Esophagus squamous epithelium (tissue), 5 donors: ENCODE measurements at places on chromosomes 13 and 19.

DNA sequence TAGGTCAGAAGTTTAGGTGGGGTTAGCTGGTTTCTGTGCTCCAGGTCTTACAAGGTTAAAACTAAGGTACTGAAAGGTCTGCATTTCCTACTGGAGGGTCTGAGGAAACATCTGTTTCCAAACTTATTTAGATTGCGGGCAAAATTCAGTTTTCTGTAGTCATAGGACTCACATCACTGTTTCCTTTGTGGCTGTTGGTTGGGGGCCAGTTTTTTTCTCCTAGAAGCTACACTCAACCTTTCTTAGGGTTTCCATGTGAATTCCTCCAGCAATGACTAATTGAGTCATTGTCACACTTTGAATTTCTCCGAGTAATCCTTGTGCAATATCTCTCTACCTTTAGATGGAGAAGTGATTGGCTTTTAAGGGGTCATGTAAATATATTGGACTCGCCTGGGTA is 773.4 kb upstream of the SLITRK1 start:
- DNase-seq: no peak

DNA sequence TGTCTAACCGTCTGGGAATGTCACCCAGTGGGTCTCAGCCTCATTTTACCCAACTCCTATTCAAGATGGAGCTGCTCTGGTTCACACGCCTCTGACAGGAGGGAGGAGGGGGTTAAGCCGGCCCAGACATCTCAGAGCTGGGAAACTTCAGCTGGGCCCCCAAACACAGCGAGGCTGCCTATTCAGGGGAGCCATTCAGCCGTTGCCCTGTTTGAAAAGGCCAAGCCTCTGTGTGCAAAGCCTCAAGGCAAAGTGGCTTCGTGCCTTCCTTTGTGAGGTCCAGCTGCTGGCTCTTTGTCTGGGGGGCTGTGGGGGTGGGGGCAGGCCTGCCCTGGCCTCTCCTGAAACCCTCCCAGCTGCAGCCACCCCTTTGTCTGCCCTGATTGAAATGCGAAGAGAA is 147.4 kb downstream of the PTPRS start:
- DNase-seq: no peak

GRCh38 chr13:46126552-46127357 is 21.9 kb upstream of the CPB2 start:
- DNase-seq: no peak

- no peak for DNase-seq
Measured at GRCh38 chr19:7258041-7258839, 36.0 kb downstream of the INSR start.

- DNase-seq: no peak
Measured at GRCh38 chr19:31506102-31506501, 156.9 kb upstream of the TSHZ3 start.

DNA sequence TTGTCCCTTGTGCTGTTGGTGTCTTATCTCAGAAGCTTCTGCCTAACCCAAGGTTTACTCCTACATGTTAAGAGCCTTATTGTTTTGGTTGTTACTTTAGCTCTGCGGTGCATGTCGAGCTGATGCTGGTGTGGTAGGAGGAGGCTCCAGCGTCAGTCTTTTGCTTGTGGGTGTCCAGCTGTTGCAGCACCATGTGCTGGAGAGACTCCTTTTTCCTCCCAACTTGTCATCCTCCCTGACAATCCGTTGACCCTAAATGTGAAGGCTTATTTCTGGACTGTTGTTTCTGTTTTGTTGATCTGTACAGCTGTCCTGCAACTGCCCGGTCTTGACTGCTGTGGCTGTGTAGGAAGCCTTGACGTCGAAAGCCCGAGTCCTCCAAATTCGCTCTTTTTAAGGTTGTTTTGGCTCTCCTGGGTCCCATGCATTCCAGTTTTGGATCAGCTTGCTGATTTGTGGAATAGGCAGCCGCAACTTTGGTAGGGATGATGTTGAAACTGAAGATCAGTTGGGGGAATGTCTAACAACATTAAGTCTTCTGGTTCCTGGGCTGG is 15.3 kb downstream of the NAXD start:
- DNase-seq: no peak

DNA sequence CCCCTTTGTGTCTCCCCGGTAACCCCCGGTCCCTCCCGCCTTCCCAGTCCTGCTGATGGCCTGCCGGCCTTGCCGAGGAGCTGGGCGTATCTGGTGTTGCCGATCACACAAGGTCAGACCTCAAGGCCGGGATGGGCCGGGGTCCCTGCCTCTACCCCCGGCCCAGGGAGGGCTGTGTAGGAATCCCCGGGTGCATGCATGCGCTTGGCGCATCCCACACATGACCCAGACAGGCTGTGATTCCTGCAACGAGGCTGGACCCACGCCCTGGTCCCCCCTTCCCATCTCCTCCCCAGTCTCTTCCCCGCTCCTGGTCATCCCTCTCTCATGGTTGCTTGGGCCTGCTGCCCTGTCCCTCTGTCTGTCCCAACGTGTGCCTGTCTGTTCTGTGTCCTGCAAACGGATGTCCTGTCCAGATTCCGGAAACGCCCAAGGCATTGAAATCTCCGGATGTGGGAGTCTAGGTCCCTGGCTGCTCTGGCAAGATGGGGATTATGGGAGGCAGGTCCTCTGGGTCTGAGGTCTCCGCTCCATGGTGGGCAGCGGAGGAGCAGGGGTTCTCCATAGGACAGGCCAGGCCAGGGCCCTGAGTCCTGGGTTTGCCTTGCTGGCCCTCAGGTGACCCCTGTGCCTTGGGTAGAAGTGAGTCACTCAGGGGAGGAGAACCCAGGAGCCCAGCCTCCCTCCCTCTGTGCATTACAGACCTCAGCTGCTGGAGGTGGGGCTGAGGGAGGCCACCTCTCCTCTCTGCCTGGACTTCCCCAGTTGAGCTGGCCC is 1.6 kb downstream of the PKN1 start:
- DNase-seq: no peak

- DNase-seq: no peak
Measured at GRCh38 chr13:36354842-36355623, 8.8 kb upstream of the SPART start.

DNA sequence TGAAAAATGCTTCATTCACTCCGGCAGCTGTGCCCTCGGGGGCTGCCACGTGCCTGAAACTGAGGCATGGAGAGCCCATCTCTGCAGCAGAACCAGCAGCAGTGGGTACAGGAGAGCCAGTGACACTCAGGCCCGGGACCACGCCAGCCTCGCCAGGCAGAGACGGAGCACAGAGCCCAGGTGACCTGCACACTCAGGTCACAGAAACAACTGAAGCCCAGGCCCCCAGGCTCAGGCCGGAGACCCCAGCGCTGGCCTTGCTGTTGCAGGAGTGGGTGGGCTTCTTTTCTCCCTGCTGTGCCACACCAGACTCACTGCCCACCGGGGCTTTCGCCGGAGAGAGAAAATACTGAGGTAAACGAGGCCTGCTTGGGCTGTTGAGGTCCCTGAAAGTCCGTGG is 117.3 kb downstream of the SOX1 start:
- DNase-seq: no peak

DNA sequence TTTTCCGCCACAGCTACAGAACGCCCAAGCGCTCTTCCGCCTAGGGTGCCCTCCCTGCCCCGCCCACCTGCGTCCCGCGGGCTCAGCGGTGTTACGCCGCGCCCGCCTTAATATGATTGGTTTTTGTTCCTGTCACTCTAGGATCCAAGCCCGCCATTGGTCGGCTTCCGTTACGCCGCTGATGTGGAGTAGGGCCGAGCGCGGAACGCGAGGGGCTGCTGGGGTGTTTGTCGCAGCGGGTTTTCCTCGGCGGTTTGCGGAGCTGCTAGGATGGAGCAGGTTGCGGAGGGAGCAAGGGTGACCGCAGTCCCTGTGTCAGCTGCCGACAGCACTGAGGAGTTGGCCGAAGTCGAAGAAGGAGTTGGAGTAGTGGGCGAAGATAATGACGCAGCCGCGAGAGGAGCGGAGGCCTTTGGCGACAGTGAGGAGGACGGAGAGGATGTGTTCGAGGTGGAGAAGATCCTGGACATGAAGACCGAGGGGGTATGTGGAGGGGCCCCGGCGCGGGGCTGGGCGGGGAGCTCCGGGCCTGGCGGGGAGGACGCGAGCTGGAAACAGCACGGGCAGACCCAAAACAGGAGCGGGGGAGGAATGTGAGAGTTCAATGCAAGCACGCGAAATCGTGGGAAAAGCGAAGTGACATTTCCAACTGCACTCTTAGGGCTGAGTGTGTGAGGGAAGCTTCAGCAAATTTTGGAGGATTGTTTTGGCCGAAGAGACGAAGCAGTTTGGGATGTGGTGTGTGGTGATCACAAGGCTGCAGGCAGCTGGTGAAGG is at the start of gene MPHOSPH8:
Gene MPHOSPH8, plus strand, starts transcription at position 181 of the 777 bp plus-strand sequence. Its CDS starts 90 bp downstream, at position 271.
- DNase-seq: peak; percentile 68

DNA sequence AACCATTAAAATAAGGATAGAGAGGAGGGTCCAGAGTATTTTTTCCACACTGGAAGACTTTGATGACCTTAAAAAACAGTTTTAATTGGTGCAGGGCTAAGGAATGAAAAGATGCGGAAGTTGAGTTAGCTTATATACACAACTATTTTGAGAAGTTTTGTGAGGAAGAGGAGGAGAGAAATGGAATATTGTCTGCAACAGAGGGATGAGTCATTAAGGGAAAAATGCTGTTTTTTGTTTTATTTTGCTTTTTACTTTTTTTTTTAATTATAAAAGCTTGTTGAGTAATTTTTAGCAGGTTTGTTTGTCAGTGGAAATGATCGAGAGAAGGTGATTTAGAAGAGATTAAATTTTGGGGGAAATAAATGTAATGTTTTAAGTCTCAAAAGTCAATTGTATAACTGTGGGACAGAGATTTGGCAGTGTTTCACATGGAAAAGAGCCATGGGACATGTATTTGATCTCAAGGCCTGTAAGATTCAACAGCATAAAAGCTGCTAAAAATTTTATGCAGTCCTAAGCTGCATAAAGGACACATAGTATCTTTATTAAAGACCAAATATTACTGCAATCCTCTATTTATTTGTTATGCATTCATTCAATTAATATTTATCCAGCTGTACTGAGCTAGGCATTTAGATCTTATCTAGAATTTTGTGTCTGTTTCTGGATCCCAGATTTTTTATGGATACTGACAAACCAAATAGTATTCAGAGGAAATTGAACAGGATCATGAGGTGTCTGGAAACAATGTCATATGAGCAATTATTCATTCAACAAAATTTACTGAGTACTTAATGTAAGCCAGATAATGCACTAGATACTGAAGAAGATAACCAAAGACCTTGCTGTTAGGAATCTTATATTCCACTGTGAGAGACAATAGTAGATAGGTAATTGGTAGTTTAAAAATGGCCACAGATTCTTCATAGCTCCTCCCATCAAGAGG is 72.7 kb downstream of the DNAJC15 start:
- DNase-seq: no peak

DNA sequence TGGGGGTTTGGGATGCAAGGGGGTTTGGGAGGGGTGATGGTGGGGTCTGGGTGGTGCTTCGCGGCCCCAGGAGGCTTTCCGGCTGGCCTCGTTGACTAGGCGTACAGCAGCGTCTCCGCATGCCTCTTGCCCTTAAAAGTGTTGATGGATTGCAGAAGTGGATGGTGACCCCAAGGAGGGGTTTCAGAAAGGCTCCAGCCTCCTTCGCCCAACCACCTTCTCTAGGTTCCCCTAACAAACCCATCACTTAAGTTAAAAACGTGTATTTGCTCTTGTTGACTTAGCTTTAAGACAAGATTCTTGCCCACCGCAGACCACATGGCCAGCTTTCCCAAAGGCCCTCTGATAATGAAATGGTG is 8.1 kb upstream of the TSHZ3 start:
- no peak for DNase-seq

- no peak for DNase-seq
Measured at GRCh38 chr19:1748115-1748872, 5.0 kb upstream of the ONECUT3 start.

DNA sequence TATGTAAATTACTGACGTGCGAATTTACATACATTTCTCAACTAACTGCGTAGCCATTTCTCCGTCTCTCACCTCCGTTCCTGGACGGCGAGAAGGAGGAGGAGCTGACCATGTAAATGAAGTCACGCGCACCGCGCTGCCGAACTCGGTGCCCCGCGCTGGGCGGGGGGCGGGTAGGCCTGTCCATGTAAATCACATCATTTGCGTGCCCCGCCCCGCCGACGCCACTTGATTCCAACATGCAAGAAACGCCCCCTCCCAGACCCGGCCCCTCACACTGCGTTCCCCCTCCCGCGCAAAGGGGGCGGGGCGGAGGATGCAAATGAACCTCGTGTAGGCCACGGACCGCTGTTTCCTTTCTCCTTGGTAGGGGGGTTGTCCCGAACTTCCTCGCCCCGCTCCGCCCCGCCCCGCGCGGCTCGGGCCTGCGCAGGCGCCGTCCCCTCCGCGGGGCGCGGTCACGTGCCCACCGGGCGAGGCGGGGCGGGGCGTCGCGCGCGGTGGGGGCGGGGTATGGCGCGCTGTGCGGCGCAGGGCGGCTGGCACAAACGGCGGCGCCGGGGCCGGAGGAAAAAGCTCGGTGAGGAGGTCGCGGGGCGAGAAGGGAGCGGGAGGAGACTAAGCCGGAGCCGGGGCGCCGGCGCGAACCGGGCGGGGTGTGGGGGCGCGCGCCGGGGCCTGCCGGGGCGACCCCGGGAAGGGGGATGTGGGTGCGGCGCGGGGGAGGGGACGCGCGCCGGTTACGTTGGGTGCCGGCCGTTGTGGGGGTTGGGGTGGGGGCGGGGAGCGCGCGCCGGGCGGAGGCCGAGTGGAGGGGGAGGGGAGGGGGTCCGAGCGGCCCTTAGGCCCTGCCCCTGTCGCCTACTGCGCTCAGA is at the start of gene EGLN2:
Gene EGLN2, plus strand, starts transcription at position 509 of the 875 bp plus-strand sequence. CDS start 1,382 bp downstream, outside the sequence.
- DNase-seq: peak; percentile 100

GRCh38 chr13:102472650-102473049 is 70.8 kb upstream of the FGF14 start:
- DNase-seq: no peak

DNA sequence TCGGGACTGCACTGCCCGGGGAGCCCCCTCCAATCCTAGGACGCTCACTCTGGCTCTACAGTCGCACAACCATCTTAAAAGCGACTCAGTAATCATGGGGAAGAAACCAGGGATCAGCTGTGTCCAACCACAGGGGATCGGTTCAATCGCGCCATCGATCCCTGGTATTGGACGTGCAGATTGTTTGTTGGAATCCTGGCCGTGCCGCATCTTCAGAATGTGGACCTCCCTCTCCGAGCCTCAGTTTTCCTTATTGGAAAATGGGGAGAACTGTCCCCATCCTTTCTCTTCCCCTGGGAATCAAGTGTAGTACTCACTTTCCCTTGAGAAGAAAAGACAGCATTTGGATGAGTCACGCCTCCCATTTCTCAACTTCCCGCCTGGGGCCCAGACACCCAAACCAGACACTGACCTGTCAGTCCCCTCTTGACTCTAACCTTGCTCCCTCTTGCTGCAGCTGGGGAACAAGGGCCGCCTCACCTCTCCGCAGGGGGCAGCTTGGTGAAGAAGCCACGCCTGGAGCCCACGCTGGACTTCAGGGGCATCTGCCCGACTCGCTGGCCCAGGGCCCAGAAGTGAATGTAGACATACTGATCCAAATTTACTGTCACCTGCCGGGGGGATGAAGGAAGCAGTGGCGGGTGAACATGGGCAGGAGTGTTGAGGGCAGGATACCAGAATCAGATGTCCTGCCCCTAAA is 17.6 kb downstream of the EMP3 start:
- DNase-seq: no peak

GRCh38 chr19:54255105-54255775 is 1.8 kb downstream of the LILRB5 start:
- no peak for DNase-seq
